ENCODE measurements at places on chromosomes 5 and 9.
A peak's percentile ranks its signal among the peaks of the same experiment; 100 is the strongest.

- DNase-seq = no peak
Observed at GRCh38 chr5:117182104-117182503, 607.5 kb upstream of the SEMA6A start.

DNA sequence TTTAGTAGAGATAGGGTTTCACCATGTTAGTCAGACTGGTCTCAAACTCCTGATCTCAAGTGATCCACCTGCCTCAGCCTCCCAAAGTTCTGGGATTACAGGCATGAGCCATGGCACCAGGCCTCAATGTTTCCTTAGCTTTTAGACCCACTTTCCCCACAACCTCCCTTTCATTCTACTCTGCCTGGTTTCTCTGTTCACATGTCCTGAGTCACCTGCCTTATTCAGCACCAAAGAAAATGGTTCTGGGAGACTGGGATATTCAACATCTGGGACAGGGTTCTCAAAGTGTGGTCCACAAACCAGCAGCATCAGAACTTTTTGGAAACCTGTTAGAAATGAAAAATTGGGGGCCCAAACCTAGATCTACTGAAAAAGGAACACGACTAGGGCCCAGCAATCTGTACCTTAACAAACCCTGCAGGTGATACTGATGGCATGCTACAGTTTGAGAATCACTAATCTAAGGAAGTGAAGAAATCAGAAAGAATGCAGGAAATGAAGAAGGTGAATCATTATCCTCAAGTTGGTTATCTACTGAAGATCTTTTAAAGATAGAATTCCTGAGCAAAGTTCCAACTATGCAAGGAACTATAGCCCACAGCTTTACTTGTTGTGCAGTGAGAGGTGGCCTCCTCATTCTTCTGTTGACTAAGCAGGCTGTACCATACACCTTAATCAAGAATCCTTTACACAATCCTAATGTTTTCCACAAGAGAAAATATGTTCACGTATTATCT lies 51.8 kb upstream of the CTNNAL1 start:
- DNase-seq = no peak

- no peak for DNase-seq
Observed at GRCh38 chr9:15696979-15697378, 144.1 kb downstream of the CCDC171 start.

- DNase-seq = peak; percentile 59
Observed at GRCh38 chr9:32571969-32572899, 725 bp downstream of the NDUFB6 start.

DNA sequence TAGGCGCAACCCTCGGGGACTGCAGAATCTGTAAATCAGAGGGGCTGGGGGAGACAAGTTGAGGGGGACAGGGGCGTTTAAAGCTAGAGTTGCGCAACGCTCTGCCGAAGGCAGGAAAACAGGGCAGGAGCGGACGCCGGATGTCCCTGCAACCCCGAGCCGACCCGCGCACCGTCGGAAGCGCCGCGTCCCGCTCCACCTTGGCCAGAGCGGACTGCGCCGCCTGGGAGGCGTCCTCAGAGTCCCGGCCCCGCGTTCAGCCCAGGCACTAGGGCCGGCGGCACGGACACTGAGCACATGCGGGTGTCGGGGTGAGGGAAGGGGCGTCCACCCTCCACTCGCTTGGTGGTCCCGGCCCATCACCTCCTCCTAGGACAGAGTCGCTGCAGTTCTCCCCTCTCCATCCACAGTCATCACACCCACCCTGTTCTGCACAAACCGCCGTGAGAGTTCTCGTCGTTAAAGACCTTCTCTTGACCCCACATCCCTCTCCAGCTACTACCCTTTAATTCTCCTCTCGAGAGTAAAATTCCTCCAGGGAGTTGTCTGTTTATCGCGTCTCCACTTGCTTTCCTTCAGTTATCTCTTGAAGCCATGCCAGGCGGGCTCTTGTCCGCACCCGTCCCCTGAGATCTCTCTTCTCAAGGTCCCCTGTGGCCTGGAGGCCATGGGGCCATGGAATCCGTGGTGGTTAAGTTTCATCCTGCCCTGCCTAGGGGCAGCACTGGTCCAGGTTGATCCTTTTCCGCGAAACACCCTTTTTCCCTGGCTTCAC lies 796 bp upstream of the PDLIM7 start:
- no peak for DNase-seq

DNA sequence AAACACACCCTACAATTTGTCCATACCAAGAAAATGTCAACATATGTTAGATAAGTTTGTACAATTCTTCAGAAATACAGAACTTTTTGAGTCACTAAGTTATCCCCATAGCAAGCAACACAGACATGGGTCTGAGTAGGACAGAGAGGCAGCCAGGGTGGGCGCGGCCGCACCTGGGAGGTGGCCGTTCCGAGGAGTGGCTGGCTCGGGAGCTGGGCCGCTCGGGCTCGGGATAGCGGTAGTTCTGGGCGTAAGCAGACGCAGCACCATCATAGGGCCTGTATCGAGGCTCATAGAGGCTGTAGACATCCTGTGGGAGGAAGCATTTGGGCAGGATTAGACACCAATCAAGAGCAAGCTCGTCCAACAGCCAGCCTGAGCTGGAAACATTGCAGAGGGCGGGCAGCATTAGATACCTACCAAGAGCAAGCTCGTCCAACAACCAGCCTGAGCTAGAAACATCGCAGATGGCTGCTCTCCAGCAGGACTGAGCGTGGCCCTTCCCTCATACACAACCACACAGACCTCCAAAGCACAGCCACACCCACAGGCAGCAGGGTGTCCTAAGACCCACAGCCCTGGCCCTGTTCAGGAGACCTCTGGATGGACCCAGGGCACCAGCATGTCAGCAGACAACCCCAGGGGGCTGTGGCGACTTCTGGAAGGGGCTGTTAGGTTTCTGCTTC lies 10.9 kb downstream of the SEC16A start:
- no peak for DNase-seq

DNA sequence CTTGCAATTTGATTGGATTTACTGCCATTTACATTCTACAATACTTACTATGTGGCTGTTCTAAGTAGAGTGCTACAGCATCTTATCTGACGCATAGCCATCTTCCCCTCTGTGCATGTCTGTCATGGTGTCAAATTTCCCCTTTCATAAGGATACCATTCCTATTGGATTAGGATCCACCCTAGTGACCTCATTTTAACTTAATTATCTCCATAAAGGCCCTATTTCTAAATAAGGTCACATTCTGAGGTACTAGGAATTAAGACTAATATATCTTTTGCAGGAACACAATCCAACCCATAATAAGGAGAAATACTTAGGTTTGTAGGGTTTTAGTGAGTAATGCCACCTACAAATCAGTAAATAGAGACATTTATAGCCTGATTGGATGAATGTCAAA lies 268.0 kb downstream of the ADAMTSL1 start:
- no peak for DNase-seq
